ENCODE measurements at places on chromosomes 16 and 17.

DNA sequence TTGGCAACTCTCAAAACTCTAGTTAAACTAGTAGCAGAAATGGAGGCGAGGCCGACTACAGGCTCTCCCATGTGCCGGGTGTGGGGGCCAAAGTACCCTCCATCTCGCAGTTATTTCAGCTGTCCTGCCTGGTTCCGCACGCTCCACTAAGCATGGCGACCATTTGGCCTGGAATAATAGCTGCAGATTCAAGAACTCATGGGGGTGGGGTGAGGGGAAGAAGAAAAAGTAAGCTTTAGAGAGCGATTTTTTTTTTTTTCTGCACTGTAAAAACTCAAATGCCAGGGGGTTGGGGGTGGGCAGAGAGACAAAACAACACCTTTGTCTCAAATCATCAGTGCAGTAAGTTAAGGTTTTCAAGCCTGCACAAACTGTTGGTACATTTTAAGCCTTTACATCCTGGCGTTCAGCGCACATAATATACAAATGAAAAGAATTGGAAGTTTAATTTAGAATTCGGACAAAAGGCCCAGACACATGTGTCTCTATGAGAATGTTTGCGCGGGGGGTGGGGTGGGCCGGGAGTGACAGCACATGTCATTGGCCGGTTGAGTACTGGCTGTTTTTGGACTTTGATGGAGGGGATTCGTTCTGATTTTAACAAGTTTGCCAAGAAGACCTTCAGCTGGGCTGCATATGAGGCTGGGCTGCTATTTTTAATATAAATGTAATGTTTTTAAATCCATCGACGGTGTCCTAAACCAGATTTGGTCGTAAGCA is 694.7 kb upstream of the SALL1 start:
- no peak for DNase-seq

DNA sequence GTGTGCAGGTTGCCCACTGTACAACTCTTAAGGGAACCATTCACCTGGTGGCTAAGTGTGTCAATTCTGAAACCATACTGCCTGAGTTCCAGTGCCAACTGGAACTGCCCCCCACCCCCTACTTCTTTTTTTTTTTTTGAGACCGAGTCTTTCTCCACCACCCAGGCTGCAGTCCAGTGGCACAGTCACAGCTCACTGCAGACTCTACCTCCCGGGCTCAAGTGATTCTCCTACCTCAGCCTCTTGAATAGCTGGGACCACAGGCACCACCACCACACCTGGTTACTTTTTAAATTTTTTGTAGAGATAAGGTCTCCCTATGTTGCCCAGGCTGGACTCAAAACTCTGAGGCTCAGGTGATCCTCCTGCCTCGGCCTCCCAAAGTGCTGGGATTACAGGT is 40.4 kb upstream of the DHX8 start:
- DNase-seq = no peak

DNA sequence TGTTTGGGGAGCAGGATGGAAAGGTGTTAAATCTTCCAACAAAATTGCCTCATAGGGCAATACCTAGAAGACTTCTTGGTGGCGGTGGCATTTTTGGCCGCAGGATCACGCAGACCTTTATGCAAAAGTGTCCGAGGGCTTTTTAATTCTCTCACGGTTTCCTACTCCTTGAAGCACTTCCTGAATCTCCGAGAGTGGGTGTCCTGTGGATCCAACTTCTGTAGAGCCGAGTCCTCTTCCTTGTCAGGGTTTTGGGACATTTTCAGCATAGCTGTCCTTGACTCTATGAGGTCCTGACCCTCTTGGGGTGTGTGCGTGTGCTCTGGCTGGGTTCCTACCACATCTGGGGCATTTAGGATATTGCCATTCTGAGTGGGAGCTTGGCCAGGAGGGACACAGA is 31.7 kb downstream of the IL21R start:
- no peak for DNase-seq

GRCh38 chr16:51592001-51592501 is 441.0 kb upstream of the SALL1 start:
- no peak for DNase-seq

GRCh38 chr16:17407321-17407720 is 63.4 kb downstream of the XYLT1 start:
- no peak for DNase-seq

GRCh38 chr16:24692854-24693253 is 36.6 kb upstream of the TNRC6A start:
- no peak for DNase-seq

GRCh38 chr17:43897831-43898230 is 9.5 kb downstream of the MPP2 start:
- no peak for DNase-seq

DNA sequence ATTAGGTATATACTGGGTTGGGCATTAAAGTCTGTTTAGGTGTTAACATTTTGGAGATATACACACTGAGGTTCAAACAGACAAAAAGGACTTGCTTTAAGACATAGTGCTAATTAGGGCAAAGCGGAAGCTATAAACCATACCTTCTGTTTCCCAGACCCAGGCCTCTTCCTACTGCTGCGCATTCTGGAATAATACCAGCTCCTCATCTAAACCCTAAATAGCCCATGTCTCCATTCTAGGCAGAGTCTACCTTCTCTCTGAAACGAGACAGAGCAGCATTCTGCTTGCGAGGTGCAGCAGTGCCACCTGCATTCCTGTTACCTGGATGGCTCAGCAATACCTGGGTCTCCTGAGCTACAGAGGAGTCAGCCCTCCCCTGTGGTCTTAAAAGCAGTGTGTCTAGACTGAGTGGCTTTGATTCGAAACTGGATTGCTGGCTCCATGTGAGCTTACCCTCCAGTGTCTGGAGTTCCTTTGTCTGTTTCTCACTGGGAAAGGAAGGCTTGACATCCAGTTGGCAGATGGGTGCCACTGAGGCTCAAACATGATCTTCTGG is 6.4 kb downstream of the YPEL2 start:
- DNase-seq = no peak

DNA sequence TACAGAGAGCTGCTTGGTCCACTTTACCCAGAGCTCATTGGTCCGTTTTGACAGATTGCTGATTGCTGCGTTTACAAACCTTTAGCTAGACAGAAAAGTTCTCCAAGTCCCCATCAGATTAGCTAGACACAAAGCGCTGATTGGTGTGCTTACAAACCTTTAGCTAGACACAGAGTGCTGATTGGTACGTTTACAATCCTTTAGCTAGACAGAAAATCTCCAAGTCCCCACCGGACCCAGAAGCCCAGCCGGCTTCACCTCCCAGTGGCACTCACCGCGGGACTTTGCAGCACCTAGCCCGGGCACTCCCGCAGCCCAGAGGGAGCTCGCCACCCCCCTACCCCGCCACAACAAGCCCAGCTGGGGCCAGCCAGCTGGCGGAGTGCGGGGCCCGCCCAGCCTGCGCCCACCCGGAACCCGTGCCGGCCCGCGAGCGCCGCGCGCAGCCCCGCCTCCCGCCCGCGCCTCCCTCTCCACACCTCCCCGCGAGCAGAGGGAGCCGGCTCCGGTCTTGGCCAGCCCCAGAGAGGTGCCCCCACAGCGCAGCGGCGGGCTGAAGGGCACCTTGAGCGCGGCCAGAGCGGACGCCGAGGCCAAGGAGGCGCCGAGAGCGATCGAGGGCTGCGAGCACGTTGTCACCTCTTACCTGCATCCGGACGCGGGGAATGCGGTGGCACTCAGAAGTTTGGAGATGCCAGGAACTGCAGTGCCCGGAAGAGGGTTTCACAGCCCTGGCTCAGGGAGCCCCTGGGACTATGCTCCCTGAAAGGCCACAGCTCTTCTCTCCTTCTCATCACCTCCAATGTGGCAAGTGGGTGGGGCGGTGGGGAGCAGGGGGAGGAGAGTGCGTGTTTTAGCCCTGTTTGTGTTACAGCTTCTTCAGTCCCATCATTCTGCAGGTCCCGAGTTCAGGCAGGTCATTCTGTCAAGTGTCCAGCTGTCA is 1504.5 kb downstream of the CDH11 start:
- no peak for DNase-seq

- no peak for DNase-seq
Observed at GRCh38 chr17:2335726-2336214, 487 bp downstream of the TSR1 start.

- no peak for DNase-seq
Observed at GRCh38 chr17:59638553-59638952, 18.9 kb downstream of the CLTC start.

DNA sequence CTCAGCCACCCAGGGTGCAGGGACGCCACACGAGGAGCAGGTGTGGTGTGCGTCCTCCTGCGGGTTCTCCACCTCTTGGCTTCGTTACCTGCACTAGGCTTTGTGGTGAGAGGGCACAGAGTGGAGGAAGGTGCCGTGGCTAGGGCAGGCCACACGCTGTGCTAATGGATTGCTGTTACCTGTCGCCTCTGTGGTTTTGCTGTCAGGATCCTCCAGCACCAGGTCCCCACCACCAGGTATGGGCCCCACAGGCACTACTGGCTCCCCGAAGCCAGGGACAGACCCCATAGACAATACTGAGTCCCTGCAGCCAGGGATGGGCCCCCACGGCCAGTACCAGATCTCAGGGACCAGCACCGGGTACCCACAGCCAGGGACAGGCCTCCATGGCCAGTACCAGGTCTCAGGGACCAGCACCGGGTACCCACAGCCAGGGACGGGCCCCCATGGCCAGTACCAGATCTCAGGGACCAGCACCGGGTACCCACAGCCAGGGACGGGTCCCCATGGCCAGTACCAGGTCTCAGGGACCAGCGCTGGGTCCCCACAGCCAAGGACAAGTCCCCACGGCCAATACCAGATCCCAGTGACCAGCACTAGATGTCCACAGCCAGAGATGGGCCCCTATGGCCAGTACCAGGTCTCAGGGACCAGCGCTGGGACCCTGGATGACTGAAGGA is 315.6 kb downstream of the SEC14L1 start:
- no peak for DNase-seq

GRCh38 chr16:22898131-22898530 is 84.2 kb downstream of the HS3ST2 start:
- DNase-seq = no peak

GRCh38 chr16:785563-786535 is 2.3 kb downstream of the RPUSD1 start:
- DNase-seq = peak; percentile 57

GRCh38 chr16:88510091-88510994 is 57.3 kb downstream of the ZFPM1 start:
- no peak for DNase-seq

GRCh38 chr16:55499951-55500529 is 8.8 kb upstream of the LPCAT2 start:
- DNase-seq = no peak

GRCh38 chr16:74660383-74660782 is 6.3 kb downstream of the RFWD3 start:
- no peak for DNase-seq

DNA sequence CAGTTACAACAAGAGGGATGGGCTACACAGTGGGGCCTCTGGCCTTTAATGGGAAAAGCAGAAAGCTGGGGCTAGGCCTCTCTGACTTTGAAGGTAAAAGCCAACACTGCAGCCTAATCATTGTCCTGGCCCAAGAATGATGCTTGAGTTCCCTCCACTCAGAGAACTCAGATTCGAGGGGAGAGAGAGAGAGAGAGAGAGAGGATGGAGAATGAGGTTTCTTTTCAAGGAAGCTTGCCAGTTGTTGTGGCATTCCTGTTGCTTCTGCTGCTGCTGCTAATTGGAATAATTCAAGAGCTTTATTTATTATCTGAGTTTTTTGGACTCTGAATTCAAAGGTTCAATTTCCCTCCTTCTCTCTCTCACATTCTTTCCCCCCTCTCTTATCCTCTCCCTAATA is 144.6 kb upstream of the IRX6 start:
- no peak for DNase-seq

DNA sequence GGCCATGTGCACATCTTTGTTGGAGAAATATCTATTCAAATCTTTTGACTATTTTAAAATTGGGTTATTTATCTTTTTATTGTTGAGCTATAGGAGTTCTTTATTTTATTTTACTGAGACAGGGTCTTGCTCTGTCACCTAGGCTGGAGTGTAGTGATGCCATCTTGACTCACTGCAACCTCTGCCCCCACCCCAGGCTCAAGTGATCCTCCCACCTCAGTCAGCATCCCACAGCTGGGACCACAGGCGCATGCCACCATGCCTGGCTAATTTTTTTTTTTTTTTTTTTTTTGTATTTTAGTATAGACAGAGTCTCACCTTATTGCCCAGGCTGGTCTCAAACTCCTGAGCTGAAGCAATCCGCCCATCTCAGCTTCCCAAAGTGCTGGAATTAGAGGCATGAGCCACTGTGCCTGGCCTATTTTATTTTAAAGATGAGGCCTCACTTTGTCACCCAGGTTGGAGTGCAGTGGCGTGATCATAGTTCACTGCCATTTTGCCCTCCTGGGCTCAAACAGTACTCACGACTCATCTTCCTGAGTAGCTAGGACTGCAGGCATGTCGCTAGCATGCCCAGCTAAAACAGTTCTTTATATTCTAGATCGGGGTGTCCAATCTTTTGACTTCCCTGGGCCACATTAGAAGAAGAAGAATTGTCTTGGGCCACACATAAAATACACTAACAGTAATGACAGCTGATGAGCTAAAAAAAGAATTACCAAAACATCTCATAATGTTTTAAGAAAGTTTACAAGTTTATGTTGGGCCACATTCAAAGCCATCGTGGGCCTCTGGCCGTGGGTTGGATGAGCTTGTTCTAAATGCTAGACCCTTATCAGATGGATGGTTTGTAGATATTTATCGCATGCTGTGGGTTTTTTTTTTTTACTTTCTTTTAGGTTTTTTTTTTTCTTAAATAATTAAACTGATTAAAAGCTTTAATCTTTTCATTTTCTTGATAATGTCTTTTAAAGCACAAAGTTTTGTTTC is 13.7 kb downstream of the TENT4B start:
- no peak for DNase-seq

DNA sequence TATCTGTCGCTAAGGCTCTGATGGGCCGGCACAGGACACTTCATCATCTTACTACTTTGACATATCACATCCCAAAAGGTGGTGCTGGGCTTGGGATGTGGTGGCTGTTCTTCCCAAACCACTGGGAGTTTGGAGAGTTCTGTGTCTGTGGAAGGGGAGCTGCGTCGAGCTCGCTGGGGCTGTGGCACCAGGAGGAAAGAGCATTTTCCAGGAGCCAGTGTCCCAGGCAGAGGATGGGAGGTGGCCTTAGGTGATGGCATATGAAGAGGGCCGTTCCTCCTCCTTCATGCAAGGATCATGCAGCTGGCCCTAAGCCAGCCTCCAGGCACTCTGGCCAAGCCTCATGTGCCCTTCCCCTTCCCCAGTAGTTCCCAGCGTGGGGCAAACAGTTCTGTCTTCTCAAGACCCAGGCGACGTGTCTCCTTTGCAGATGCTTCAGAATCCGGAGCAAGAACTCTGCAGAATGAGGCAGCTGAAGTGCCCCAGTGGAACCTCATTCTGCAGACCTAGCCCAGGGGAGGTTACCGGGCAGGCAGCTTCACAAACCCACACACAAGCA is 89.4 kb upstream of the TNRC6C start:
- no peak for DNase-seq

- no peak for DNase-seq
Observed at GRCh38 chr17:17151055-17151454, 55.1 kb downstream of the PLD6 start.
